ENCODE measurements at places on chromosomes 7 and 10. TPM values are rescaled to one million over a fixed set of nuclear protein-coding genes. Genes with fewer than 3 reads are reported as not detected.

Gene PTPRZ1
- 36.8 TPM for total RNA-seq

Gene VSTM4
- total RNA-seq, result not detected

Gene HPS1
- total RNA-seq, result 31.1 TPM

Gene CDHR3
- total RNA-seq, result 3.1 TPM

Gene FAM13C
- total RNA-seq, result 0.21 TPM

Gene SPDYE8
- not detected for total RNA-seq

Gene C10orf71
- not detected for total RNA-seq

DNA sequence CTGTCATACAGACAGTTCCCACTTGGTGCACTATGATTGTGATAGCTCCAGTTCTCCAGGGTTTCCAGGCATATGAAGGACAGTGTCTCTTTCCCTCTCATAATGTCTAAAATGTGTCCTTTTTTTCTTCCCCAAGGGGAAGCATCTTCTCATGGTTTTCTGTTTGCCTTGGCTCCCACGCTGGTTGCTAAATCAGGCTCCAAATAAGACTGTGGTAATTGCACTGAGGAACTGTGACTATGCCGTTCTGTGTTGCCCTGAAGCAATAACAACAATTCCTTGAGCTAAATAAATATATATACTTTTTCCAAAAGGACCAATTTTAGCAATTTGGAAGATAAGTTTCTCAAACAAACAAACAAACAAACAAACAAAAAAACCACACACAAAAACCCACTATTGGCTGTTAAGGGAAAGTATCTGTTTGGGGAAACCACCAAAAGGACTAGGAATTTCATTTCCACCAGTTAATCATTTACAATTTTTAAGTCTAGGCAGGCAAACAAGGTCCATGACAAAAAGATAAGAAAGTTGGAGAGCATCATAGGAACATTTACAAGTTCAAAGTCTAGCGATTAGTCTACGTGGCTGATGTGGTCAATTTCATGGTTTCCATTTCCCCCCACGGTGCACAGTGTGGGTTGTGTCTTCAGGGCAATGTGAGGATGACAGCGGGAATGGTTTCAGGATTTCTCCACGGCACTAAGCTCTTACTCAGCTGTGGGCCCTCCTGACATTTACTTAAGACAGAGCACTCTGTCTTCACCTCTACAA is 62.4 kb downstream of the THNSL1 start:
- peak; percentile 41 for DNase-seq

DNA sequence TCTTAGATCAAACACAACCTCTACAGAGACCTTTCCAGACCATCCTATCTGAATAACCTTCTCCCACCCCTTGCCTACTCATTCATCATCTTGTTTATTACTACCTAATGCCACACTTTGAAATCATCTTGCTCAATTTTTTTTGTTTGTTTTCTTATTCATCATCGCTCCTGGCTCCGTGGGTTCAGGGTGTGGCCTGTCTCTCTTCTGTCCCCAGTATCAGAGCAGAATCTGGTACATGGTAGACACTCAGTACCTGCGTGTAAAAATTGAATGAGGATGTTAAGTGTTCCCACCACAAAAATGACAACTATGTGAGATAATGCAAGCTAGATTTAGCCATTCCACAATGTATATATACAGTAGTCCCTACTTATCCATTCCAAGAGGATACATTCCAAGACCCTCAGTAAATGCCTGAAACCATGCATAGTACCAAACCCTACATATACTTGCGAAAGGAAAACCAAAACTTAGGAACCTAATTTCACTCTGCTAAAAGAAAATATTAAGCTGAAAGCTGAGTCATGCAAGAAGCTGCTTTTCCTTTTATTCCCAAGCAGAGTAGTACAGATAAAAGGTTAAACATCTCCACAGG is 72.1 kb upstream of the SEC61G start:
- no peak for DNase-seq

DNA sequence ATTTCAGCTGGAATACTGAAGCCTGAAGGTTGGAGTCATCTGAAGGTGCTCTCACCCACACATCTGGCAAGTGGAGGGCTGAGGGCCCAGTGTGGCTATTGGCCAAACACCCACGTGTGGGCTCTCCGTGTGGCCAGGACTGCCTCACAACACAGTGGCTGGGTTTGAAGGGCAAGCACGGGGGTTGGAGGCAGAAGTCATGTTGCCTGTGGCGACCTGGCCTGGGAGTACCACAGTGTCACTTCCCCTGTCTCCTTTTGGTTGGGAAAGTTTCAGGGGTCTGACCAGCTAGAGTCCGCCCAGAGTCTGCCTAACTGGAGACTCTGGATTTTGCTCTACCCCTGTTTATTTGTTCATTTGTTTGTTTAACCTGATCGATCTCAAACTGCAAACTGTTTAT is 169.5 kb downstream of the DNAJB6 start:
- no peak for DNase-seq

DNA sequence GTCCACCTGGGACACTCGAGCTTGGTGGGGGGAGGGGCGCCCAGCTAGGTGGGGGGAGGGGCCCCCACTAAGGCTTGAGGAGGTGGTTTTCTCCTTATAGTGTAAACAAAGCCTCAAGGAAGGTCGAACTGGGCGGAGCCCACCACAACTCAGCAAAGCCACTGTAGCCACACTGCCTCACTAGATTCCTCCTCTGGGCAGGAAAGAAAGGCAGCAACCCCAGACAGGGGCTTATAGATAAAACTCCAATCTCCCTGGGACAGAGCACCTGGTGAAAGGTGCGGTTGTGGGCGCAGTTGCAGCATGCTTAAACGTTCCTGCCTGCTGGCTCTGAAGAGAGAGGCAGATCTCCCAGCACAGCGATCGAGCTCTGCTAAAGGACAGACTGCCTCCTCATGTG is 133.1 kb downstream of the SNX13 start:
- DNase-seq, result no peak

DNA sequence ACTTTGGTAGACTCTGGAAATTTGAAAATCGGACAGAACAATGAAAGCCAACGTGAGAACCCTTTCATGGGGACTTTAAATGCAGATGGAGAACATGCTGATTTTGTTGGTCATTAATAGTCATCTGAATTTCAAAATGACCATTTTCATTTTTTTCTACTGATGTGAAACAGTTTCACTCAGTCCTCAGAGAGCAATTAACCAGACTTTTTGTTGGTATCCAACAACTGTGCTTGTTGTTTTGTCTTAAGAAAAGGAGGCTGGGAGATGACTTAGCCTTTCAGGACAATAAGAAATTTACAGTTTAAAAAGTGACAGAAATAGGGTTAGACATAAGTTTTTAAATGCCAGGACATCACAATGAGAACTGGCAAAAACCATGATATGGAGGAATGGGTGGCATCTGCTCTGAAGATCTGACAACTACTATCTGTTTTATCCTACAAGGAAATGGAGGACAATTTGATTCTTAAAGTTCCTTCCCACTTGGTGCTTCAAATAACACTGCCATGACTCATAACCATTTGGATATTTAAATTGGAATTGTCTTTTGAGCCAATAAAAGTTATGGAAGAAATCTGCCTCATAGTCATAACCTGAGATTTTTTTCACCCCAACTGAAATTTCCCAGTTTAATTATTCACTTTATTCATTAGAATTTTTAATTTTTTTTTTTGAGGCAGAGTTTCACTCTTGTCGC is 87.2 kb upstream of the HPS1 start:
- no peak for DNase-seq

DNA sequence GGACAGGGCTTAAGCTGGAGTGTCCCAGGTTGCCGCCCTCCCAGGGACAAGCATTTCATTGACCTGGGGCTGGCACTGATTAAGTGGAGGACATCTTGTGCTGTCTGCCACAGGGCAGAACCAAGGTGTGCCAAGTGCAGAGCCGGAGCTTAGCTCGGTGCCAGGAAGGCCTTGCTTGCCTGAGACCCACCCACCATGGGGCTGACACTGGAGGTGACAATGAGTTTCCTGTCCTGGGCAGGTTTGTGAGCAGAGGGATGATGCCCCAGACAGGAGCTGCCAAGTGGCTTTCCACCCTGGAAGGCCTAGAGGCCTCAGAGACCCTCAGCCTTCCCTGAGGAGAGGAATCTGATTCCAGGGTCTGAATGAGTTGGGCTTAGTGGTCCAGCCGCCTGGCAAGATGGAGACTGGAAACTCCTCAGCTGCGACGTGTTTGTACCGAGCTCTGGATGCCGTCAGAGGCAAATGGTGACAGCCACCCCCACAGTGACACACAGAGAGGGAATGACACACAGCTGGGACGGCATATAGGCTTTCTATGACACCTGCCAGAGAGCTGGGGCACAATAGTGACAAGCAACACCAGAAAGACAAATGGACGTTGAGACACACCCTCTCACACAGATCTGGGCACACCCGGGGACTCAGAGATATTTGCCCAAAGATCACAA is 2.6 kb downstream of the ADCYAP1R1 start:
- DNase-seq, result no peak

- DNase-seq, result no peak
Measured at GRCh38 chr10:73855413-73855812, 18.9 kb downstream of the CAMK2G start.

GRCh38 chr7:131897790-131898165 is 341.4 kb upstream of the PODXL start:
- no peak for DNase-seq

DNA sequence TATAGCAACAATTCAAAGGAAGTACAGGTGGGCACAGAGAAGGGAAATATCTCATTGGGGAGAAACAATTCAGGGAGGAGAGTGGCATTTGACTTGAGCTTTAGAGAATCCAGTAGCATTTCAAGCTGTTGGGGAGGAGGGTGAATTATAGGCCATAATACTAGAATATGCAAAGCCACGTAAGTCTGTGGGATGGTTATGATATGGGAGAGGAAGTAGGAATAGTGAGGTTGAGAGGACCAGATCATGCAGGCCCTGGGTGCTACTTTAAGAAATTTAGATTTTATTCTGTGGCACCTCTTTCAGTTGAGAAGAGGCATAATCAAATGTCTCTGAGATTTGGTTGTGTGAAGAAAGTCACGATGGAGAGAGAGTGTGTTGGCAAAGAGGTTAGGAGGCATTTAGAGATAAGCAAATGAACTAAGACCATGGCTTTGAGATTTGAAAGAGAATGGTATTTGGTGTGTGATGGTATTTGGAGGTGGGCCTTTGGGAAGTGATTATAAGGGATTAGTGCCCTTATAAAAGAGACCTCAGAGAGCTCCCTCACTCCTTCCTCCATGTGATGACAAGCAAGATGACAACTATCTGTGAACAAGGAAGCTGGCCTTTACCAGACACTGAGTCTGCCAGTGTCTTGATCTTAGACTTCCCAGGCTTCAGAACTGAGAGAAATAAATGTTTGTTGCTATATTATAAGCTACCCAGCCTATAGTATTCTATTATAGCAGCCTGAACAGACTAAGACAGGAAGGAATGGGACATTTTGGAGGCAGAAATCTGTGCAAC is 15.1 kb downstream of the ADD3 start:
- no peak for DNase-seq

GRCh38 chr10:31381766-31382316 is 62.8 kb downstream of the ZEB1 start:
- DNase-seq, result no peak

GRCh38 chr7:49486974-49487829 is 286.2 kb upstream of the VWC2 start:
- DNase-seq, result no peak

- DNase-seq, result no peak
Measured at GRCh38 chr10:113060201-113061053, 110.4 kb downstream of the TCF7L2 start.

DNA sequence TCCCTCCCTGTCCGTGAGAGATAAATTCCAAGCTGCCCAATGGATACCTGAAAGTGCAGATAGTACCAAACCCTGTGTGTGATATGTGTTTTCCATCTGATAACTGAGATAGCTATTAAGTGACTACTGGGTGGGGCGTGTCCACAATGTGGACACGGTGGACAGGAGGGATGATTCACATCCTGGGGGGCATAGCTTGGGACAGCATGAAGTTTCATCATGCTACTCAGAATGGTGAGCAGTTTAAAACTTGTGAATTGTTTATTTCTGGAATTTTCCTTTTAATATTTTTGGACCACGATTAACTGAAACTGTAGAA is 158.6 kb downstream of the CREB5 start:
- no peak for DNase-seq

GRCh38 chr10:17453373-17454091 is 863 bp downstream of the ST8SIA6 start:
- DNase-seq, result peak; percentile 21

- DNase-seq, result no peak
Measured at GRCh38 chr10:110221044-110221720, 13.8 kb downstream of the MXI1 start.

DNA sequence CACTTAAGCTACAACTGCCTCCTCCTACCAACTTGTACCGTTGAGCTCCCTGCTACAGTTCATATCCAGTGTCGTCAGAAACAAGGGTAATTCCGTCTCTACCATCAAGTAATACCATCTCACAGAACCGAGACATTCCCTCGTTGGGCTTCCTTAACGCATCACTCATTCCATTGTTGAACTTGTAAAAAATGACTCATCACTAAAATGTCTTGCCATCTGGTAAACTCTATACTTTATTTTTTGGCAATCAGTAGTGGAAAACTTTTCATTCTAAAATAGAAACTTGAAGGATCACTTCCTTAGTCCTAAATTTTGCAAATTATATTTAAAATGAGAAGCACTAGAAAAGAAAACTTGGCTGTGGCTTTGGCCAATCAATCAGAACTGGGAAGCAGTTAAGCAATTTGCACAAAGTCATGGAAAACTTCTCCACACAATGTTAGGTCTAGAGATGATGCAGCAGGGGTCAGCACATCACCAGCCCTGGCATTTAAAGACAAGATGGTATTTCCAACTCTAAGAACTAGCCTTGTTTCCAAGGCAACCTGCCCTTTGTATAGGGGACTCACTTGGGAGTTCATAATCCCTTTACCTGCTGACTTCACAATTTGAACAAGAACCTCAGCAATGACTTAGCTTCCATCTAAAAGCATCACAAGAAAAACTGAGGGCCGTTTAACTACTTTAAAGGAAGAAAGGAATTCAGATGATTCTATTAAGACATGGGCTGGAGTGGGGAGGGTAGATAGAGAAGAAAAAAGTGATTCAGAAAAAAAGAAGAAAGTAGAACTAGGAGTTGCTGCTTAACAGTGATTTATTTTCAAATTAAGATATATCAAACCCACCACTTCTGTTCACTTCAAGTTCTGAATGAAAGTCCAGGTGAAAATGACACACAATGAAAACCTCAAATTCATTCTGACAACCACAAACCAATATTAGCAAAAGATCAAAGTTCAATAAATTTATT is 288.1 kb downstream of the PARD3 start:
- DNase-seq, result peak; percentile 70

DNA sequence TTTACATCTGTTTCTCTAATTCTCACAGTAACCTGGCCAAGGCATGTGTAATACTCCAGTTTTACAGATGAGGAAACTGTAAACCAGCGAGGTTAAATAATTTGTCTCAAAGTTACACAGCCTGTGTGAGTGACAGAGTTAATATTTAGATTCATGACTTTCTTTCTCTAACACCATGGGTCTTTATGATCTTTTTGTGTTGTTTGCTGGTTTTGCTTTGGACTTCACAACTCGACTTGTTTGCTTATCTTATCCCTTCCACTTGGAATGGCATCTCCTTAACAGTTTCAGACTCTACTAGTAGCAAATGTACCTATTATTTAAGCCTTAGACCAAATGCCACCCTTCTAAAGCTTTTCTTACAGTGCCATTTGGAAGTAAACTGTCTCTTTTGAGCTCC is 34.4 kb downstream of the MXI1 start:
- no peak for DNase-seq
